Stimulated activated CD4-positive, alpha-beta T cell treated with anti-CD3 and anti-CD28 coated beads, Interleukin-12 subunit alpha, Interleukin-12 subunit beta, amount 100 ng/mL, for 4 hours (primary cell): ENCODE measurements at places on chromosomes 1 and 21.
A peak's percentile ranks its signal among the peaks of the same experiment; 100 is the strongest.

DNA sequence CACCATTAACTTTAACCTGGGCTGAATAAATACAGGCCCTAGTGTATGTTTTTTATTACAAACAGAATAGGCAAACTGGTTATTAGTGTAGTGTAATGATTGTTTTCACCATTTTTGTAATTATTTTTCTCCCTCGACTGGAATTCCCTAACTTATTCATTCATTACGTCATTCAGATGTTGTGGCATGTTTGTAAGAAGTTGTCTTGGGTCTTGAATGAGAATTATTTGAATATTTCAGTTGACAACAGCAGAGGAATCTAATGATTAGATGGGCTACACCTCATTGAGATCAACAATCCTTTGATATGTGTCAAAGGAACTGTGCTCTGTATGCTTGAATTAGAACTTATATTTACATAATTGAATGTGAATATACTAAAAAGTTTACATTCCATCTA, 12.8 kb downstream of the XCL1 start:
- DNase-seq = no peak

- DNase-seq = no peak
These were observed 93.6 kb upstream of the DEPDC1 start for GRCh38 chr1:68590473-68590872.

GRCh38 chr1:84430546-84430945, 32.3 kb downstream of the DNASE2B start:
- no peak for DNase-seq

DNA sequence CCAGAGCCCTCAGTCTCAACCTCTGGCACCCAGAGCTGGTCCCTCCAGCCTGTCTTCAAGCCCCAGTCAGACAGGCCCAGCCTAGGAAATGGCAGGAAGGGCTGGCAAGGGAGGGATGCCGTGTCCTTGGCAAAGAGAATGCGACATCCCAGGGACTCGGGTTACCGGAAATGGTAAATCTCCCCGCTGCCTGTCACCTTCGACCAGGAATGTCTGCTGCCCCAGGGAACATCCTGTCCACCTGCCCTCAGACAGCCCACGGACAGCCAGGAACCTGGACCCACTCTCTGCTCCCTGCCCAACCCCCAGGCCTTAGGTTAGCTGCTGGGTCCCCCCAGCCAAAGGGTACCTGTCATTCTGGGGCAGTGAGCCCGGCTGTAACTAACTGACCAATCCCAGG, 23.9 kb downstream of the HSPG2 start:
- DNase-seq = no peak

GRCh38 chr1:202625416-202626360, 84.6 kb downstream of the SYT2 start:
- peak; percentile 47 for DNase-seq

GRCh38 chr21:36104317-36105300, 30.3 kb upstream of the CBR3 start:
- peak; percentile 49 for DNase-seq

- DNase-seq = no peak
These were observed 18.8 kb downstream of the PLA2G2A start for GRCh38 chr1:19960591-19960990.

GRCh38 chr1:166032572-166033371, 134.0 kb downstream of the FAM78B start:
- no peak for DNase-seq

DNA sequence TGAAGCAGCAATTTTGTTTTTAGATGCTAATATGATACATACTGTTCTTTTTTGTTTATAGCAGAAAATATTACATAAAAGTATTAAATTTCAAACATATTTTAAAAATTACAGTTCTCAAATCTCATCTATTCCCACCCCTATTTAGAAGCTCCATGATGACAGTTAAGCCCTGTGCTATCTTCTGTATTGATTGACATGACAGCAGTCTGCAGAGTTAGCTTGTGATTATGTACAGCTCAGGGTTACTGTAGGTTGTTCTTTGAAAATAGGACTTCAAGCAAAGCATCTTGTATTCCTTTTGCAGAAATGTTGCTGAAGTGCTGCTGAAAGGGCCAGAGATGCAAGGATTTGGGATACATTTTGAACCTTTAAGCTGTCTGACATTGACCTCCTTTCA, 8.2 kb downstream of the GPSM2 start:
- no peak for DNase-seq

DNA sequence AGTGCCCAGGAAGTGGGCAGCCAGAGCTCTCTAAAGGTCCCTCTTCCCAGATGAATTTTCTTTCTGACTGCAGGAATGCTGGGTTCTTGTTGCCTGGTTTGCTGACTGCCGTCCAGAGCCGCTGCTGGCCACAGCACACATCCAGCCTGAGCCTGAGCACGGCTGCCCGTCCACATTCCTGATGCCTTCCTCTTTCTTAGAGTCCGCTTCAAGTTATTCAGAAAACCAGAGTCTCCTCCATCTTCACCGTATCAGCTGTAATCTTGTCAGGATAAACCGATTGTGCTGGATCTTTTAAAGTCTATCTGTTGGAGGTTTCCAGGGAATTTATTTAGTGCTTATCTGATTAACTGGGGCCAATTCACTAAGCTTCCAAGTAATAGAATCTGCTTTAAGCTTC, 84.8 kb upstream of the BCAR3 start:
- DNase-seq = no peak

- no peak for DNase-seq
These were observed 356.5 kb upstream of the DUSP10 start for GRCh38 chr1:222098404-222098803.

DNA sequence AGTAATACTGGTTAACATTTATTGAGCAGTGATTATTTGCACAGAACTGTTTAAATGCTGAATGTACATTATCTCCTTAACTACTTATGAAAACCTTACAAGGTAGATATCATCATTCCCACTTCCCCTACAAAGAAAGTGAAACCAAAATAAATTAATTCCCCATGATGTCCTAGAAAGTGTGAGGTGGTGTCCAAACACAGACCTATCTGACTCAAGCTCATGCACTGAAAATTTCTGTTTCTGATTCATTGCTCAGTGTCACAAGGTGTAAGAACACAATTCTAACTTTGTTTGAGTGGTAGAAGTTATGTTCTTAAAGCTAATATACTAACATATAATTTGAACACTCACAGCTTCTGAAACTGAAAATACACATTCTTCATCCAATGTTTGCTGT, 178.7 kb downstream of the MRPL39 start:
- DNase-seq = no peak

DNA sequence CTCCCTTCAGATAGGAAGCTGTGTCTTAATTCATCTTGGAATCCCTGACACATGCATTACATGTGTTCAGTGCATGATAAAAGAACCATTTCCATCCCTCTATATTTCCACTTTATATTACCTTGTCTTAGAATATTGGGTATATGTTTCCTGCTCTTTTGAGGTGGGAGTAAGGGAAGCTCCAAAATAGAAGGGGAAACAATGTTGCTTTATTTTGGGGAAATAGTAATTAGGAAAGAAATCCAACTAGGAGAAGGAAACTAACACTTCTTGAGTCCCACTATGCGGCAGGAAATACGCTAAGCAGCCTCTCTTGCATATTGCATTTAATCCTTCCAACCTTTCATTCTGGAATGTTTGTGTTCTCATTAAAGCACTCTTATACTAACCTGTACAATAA, 89.4 kb upstream of the VAV3 start:
- no peak for DNase-seq

- no peak for DNase-seq
These were observed 37.2 kb upstream of the CITED4 start for GRCh38 chr1:40899230-40899870.

- DNase-seq = no peak
These were observed 278.2 kb downstream of the PTPRU start for GRCh38 chr1:29514361-29515169.

DNA sequence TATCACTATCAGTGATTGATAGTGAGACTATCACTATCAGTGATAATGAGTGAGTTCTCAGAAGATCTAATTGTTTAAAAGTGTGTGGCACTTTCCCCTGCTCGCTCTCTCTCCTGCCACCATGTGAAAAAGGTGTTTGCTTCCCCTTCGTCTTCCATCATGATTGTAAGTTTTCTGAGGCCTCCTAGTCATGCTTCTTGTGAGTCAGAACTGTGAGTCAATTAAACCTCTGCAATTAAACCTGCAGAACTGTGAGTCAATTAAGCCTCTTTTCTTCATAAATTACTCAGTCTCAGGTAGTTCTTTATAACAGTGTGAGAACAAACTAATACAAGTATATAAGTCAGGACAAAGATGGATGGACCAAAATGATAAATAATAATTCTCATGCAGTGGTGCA, 7.0 kb upstream of the IL23R start:
- DNase-seq = no peak

GRCh38 chr1:52996653-52997052, 65.4 kb upstream of the PODN start:
- no peak for DNase-seq

GRCh38 chr1:101291562-101292380, 55.0 kb downstream of the S1PR1 start:
- no peak for DNase-seq

GRCh38 chr1:111723091-111723806, 15.9 kb downstream of the INKA2 start:
- no peak for DNase-seq

DNA sequence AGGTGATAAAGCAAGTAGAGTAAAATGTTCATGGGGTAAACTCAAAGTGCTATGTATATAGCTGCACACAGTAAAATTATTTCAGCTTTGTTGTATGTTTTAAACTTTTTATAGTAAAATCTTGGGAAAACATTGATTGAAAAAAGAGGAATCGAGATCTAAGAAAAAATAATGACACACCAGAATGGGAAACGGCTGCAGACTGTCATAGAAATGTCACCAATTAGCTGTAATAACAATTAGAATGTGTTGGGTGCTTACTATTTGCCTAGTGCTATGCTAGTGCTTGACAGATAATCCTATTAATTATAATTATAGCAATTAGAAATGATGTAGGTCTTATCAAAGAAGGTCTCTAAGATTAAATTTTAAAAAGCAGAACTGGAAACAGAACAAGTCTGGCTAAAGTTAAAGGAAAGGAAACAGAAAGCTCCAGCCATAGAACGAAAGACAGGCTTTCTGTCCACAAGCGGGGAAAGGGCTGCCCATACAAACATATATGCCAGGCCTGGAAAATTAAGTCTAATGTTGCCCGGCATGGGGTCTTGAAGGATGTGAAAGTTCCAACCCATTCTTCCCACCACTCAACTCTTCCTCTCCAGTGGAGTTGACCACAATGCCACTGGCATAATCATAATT, 5.0 kb downstream of the PCNX2 start:
- no peak for DNase-seq

GRCh38 chr1:212488436-212489283, 55.9 kb downstream of the NENF start:
- DNase-seq = no peak

- peak; percentile 79 for DNase-seq
These were observed 814 bp upstream of the DYRK3 start for GRCh38 chr1:206634365-206635079.

DNA sequence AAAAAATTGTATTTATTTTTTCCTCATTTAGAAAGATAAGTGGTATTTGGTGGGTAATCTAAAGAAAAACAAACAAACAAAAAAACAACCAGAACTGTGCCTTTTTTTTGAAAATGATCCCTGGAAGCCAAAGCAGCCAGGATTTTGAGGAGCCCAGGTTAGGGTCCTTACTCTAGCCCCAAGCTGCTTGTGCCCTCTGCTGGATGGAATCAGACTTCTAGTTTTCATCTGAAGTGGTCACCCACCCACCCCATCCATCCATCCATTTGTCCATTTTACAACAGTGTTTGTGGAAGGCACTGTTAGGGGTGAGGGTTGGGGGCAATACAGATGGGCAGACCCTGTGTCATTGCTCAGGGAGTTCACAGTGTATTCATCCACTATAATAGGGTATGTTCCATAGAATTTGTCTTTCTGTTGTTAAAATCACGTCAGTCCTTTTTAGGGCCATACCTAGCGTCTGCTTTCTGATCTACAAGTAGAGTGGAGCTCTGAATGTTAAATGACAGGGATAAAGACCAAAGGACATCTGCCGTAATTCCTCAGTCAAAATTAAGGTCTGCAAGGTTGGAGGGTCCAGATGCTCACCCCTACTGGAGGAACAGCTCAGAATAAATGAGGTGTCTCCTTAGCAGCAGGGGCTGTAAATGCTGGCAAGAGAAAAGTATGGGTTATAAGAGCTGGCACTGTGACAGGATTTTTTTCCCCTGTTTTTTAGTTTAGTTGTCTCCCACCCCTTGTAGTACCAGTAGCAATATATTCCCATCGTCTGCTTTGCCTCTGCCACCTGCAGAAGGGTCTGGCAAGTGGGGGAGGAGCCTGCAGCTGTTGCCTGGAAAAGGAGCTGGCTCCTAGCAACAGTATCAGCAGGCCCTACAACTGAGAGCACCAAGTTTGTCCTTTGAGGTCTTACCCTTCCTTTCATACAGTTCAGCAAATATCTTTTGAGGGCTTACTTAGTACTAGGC, 3.2 kb downstream of the LRRC42 start:
- no peak for DNase-seq

- DNase-seq = no peak
These were observed at the start of gene CACNA1E for GRCh38 chr1:181483285-181484195. Gene CACNA1E (plus strand): TSS chr1:181483517. CDS start chr1:181483745, 228 bp downstream.

DNA sequence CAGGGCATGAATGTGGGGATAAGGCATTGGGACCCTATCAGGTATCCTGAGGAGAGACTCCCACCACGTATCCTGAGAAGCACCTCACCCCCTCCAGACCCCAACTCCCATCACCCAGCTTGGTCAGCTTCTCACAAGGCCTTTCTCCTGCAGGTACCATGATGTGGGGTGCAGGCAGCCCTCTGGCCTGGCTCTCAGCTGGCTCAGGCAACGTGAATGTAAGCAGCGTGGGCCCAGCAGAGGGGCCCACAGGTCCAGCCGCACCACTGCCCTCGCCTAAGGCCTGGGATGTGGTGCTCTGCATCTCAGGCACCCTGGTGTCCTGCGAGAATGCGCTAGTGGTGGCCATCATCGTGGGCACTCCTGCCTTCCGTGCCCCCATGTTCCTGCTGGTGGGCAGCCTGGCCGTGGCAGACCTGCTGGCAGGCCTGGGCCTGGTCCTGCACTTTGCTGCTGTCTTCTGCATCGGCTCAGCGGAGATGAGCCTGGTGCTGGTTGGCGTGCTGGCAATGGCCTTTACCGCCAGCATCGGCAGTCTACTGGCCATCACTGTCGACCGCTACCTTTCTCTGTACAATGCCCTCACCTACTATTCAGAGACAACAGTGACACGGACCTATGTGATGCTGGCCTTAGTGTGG, 1.3 kb downstream of the GPR3 start:
- DNase-seq = no peak
